H9 (cell line): ENCODE measurements at places on chromosomes 1 and 21. TPM values are rescaled to one million over a fixed set of nuclear protein-coding genes. Genes with fewer than 3 reads are reported as not detected.

- DNase-seq = no peak
These were observed 977 bp downstream of the PRPF3 start for GRCh38 chr1:150322310-150322709.

GRCh38 chr1:52667984-52668383 lies 30.2 kb downstream of the COA7 start:
- DNase-seq = no peak

GRCh38 chr21:19992540-19992939 lies 1005.7 kb upstream of the NCAM2 start:
- no peak for DNase-seq

- DNase-seq = no peak
These were observed 33.9 kb downstream of the ETS2 start for GRCh38 chr21:38839328-38840286.

- DNase-seq = no peak
These were observed 87.6 kb downstream of the BCAR3 start for GRCh38 chr1:93593854-93594602.

DNA sequence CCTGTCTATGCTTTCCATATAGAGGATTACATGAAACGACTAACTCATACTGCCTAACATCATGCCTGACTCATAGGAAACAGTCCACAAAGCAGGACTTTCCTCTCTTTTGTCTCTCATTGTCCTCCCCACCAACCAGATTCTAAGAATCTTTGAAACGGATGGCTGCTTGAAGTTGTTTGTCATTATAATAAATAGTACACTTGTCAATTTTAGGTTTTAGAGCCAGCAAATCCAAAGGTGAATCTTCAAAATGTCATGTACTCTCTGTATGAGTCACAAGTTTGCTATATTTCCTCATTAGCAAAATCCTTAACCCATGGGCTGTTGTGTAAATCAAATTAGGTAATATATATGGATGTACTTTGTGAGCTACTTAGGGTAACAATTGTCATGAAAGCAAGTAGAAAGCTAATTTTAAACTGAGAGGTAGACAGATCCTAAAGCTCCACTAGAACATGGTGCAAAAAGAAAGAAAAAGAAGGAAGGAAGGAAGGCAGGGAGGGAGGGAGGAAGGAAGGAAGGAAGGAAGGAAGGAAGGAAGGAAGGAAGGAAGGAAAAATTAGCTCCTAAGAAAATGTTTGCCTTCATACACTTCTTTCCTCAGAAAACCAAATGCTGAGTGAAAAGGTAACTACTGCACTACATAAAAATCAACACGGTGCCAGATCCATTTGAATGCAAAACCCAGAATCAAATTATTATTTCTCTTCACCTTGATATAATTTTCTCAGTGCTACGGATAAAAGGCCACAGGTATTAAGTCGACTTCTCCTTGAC lies 129.5 kb upstream of the PRMT6 start:
- no peak for DNase-seq

- DNase-seq = no peak
These were observed 17.5 kb upstream of the VSIG8 start for GRCh38 chr1:159879977-159880376.

The OR2M3 gene
- total RNA-seq = not detected in 2 replicates

The OR2L8 gene
- total RNA-seq = 0.24 TPM in 1 of 2 replicates, not detected in the other
